ENCODE measurements at places on chromosomes 7 and 10.

DNA sequence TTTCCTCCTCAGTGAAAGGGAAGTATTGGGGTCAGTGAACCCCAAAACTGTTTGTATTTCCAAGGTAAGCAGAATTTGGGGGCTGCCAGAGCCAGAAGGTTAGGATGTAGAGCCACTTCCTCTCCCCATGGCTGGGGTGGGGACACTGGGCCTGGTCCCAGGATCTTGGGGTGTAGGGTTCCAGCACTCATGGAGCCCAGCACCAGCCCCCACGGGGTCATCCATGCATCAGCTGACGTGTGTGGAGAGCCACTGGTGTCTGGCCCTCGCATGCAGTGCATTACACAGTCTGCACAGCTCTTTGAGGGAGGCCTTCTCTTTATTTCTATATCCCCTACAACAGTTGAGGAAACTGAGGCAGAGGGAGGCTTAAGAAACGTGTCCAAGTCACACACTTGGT, 91.4 kb downstream of the ZMIZ1 start:
- DNase-seq = peak; percentile 26

- DNase-seq = peak; percentile 76
These were observed 31.1 kb downstream of the TBATA start for GRCh38 chr10:70753841-70754621.

- no peak for DNase-seq
These were observed 487.2 kb upstream of the AKR1E2 start for GRCh38 chr10:4338768-4339167.

- DNase-seq = no peak
These were observed 99.6 kb downstream of the JAZF1 start for GRCh38 chr7:28081016-28081415.

DNA sequence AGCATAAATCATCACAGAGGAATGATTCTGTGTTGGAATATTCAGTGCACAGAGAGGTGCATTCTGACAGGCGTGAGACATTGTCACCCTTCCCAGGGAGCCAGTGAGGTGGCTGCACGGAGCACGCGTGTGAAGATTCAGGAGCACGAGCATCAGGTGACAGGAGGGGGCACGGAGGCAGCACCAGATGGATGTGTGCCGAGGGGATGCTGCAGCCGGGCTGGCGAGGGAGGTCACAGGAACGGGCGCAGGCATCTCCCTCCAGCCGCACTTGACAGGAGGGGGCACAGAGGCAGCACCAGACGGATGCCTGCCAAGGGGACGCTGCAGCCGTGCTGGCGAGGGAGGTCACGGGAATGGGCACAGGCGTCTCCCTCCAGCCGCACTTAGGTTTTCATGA, 66.5 kb downstream of the DIP2C start:
- no peak for DNase-seq

- DNase-seq = no peak
These were observed 13.1 kb downstream of the JAKMIP3 start for GRCh38 chr10:132078746-132079345.

GRCh38 chr7:45157653-45158401, at the start of gene RAMP3:
TSS of gene RAMP3 (plus strand) at chr7:45157791. CDS start at chr7:45157829, 38 bp downstream.
- no peak for DNase-seq

GRCh38 chr7:152436111-152436930, 518 bp upstream of the KMT2C start:
- DNase-seq = peak; percentile 94

Data from choroid plexus epithelial cell (primary cell).